CD4-positive, alpha-beta T cell treated with Interleukin-1 beta for 1 hour (primary cell): ENCODE measurements at places on chromosomes 5 and 9.
A peak's percentile ranks its signal among the peaks of the same experiment; 100 is the strongest.

DNA sequence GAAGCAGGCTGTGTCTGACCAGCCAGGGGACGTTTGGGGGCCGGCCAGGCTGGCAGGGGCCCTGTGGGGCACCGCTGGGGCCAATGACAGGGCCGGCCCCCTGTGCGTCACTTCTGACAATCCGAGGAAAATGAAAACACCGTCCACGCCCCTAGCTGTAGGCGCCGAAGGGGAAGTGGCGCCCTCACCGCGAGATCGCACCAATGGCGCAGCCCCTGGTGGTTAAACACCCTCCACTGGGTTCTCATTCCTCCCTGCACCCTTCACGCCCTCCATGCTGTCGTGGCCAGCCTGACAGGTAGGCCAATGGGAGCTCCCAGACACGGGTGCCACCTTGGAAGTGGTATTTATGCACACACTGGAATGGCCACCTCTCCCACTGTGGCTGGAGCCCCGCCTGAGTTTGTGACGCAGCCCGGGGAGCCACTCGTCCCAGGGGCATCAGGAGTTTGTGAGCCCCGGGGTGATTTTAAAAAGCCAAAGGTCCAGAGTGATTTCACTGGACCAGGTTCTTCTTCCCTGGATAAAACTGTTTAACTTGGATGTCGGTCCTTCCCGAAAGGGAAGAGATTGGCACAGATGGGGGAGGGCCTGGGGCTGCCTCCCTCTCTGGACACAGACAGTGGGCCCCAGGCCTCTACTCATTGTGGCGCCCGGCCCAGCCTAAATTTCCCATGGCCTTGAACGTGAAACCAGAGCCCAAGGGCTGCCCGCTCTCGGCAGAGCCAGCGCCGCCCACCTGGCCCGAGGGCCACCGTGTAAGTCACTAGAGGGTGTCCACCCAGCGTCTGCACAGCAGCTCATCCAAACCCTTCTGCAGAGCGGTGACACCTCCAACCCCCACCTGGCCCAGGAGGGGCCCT is 49.7 kb downstream of the NKD2 start:
- no peak for DNase-seq

DNA sequence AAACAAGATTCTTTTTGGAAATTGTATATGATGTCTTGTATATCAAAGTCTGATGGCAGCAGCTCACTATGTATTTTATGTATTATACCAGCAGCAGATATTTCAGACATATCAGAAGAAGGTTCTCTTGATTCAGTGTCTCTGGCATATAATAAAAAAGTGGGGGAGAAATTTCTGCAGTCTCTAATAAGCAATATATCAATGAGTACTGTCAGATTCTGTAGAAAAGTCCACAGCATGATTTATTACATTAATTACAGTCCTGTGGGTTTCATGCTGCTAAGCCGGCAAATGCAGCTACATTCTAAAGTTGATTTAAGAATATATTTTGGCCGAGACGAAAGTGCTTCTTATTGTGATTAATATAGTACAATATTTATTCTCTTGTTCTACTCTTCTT is 113.1 kb downstream of the KIAA1958 start:
- no peak for DNase-seq

GRCh38 chr5:1291611-1292080 is 3.2 kb downstream of the TERT start:
- DNase-seq, result no peak

- no peak for DNase-seq
These were observed 137.1 kb downstream of the FOXD1 start for GRCh38 chr5:73311291-73312110.

- no peak for DNase-seq
These were observed 17.4 kb upstream of the PLEKHG4B start for GRCh38 chr5:74503-75109.

- no peak for DNase-seq
These were observed 1.3 kb upstream of the SNX2 start for GRCh38 chr5:122773619-122774018.

GRCh38 chr5:1760656-1761452 is 38.8 kb downstream of the MRPL36 start:
- DNase-seq, result no peak

GRCh38 chr5:32538031-32538547 is 47.3 kb upstream of the SUB1 start:
- DNase-seq, result peak; percentile 48

DNA sequence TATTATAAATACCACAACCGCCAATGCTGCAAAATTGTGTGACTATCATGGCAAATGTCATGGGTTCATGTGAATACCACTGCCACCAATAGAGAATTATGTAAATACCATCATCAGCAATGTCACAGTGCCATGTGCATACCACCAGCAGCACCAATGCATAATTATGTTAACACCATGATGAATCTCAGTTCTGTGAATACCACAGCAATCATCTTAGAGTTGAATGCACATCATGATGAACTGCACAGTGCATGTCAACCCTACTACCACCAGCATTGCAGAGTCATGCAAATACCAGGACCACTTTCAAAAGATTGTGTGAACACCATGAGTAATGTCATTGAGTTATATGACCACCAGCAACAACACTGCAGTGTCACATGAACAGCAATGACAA is 63.2 kb downstream of the SHC3 start:
- no peak for DNase-seq

DNA sequence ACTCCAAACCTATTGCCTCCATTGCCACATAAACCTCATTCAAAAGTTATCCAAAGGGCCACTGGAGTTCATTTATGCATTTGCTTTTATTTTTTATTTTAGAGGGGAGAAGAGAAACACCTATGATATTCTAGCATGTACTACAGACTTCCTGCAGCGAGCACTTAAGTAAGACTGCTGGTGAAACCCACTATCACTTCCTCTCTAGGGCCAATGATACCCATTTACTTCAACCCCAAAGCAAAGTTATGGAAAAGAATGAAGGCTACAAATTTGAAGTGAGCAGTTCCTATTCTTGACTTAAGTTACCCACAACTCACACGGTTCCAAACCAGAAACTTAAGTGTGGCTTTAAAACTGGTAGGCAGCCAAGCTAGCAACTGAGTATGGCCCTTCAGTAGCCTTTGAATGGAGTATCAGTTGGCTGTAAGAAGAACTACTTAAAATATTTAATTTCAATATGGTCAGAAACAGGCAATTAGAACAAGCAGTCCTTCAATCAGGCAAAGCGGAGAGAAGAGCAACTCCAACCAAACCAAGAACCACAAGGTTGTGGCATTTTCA is 94.1 kb downstream of the GPR21 start:
- DNase-seq, result no peak

- no peak for DNase-seq
These were observed 19.6 kb downstream of the SH2D3C start for GRCh38 chr9:127758843-127759242.

- DNase-seq, result no peak
These were observed 66.3 kb upstream of the TJP2 start for GRCh38 chr9:69107771-69108170.

DNA sequence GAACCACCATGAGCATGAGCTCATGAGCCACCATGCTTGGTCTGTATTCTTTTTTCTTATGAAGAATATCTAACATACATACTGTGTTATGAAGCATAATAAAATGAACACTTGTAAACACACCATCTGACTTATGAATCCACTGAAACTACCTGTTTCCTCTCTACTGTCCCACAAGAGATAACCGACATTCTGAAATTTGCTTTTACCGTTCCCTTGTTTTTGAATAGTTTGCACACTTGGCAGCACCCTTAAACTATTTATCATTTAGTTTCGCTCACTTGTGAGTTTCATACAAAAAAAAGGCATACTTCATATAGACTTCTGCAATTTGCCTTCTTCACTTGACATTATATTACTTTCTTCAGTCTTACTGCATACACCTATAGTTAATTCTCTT is 8.9 kb downstream of the LARS1 start:
- DNase-seq, result no peak

DNA sequence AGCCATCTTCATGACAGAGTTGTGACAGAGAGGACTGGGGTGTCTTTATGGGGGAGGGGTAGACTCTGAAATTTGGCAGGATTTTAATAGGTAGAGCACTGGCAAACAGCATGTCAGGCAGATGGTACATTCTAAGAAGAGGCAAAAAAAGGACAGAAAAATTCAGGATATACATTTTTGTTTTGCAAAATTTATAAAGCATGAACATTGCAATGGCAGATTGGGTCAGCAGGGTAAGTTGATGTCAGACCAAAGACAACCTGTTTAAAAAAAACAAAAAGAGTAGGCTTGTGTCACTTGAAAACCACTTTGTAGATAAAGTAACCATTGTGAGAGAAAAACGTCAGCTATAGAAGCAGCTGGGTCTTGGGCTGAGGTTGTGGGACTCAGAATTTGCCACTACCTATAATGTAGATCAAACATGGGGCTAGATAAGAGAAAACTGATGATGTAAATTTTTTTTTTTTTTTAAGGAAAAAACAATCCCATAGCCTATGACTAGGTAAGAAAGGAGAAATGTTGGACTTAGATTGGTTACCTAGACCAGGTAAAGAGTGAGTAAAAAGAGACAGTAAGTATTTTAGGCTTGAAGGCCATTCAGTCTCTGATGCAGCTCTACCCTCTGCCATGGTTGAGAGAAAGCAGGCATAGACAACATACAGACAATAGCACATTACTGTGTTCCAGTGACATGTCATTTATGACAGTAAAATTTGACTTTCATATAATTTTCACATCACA is 8.3 kb downstream of the CAMK4 start:
- DNase-seq, result no peak

DNA sequence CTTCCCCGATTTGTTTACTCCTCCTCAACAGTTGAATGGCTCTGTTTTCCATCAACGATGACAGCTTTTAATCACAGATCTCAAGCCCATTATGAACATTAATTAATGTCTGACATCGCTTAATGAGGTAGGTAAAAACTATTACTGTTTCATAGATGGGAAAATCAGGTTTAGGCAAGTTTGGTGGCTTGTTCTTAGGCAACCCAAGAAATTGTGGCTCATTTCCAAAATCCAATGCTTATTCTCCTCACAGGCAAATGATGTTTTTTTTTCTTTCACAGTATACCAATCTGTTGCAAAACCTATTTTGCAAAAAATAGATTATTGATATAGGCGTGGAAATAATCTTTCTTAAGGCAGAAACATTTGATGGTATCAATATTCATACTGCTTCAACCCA is 70.8 kb upstream of the CHD1 start:
- DNase-seq, result no peak

GRCh38 chr5:149207831-149208230 is 63.8 kb upstream of the AFAP1L1 start:
- DNase-seq, result no peak

GRCh38 chr9:33620738-33621439 is 96.8 kb downstream of the ANKRD18B start:
- no peak for DNase-seq

GRCh38 chr5:108251350-108251749 is 130.5 kb downstream of the FBXL17 start:
- no peak for DNase-seq

GRCh38 chr9:70486127-70486526 is 71.7 kb upstream of the KLF9 start:
- no peak for DNase-seq

DNA sequence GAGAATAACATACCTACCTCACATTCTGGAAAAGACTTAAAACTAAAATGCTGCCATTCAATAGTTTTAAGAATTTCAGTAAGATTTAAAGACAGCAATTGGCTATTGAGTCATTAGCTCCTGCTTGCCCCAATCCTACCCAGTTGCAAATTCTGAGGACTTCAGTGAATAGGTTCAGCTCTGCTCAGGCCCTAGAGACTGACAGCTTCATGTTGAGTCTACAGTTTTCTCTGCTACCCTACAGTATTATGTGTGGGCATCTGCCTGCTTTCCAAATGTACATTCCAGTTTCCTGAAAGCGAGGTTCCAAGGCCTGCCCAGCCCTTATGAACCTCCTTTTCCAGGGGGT is 61.5 kb downstream of the ARSB start:
- DNase-seq, result no peak

DNA sequence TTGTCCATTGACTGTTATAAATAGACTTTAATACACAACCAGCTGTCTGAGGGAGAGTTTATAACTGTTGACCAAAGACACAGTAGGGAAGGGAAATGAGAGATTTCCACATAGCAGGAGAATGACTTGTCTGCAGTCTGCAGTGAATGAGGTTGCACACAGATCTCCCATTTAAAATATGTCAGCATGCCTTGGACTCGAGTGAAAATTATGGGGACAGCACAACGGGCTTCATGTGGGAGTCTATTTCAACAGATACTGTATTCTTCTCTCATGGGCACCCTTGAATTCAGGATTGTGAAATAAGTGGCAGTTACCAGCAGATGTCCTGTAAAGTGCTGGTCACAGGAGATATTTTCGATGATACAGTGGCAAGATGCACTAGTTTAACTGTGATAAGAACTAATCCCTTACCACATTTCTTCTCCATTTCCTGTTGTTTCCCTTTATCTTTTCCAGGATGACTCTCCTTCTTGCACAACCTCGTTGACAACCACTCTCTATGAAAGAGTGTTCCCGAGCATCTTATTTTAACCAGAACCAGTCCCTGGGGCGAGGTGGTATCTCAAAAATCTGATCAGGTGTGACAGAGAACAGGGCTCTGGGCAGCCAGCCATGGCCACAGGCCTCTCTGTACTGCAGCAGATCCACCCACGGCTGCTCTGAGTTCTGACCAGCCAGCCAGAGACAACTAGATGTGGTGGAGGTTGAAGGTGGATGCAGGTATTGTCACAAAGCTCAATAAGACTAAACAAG is 51.5 kb upstream of the MAP3K1 start:
- DNase-seq, result peak; percentile 39

DNA sequence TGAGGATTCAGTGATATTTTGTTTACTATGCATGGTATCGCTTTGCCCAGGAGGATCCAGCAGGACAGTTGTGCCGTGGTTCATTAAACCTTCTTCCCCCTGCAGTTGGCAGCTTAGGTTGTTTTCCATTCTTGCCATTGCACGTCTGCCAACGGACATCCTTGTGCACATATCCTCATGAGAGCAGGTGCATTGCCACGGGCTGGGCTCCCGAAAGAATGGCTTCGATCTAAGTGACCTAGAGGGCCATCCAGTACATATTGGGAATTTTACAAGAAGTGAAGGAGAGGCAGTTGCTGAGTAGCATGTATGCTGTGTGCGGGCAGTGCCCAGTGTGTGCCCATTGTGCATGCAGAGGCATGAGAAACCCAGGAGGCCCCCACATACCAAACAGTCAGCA is 22.1 kb downstream of the HRH2 start:
- DNase-seq, result no peak

- DNase-seq, result no peak
These were observed 49.3 kb downstream of the COL15A1 start for GRCh38 chr9:98992885-98993569.

- DNase-seq, result no peak
These were observed 8.3 kb downstream of the TMEM250 start for GRCh38 chr9:136110082-136111061.

GRCh38 chr5:15968993-15969392 is 210.6 kb downstream of the MARCHF11 start:
- no peak for DNase-seq

GRCh38 chr9:92748233-92748497 is 16.5 kb downstream of the BICD2 start:
- DNase-seq, result no peak
